Heart right ventricle (tissue), 16 donors: ENCODE measurements at places on chromosomes 2 and 18.

- H3K4me1 ChIP-seq, result peaks cover 4% of the 10 kb centered on the region
- no peak within 1 kb of the TSS for H3K27ac ChIP-seq
- DNase-seq, result peak; percentile 52
- no peaks in the 10 kb centered on the region for H3K36me3 ChIP-seq
- peak within 1 kb of the TSS; percentile 4 for H3K4me3 ChIP-seq
- no peaks in the 10 kb centered on the region for H3K27me3 ChIP-seq
Observed at GRCh38 chr18:63949068-63949737, at the start of gene HMSD. Gene HMSD (plus strand): TSS chr18:63949301. CDS start chr18:63953456, 4,155 bp downstream.

- H3K36me3 ChIP-seq, result no peaks in the 10 kb centered on the region
- H3K4me3 ChIP-seq, result no peak overlapping the region
- no peaks in the 10 kb centered on the region for H3K27me3 ChIP-seq
Observed at GRCh38 chr18:38369772-38370690, 804.4 kb upstream of the CELF4 start.

- DNase-seq, result no peak
- no peak overlapping the region for H3K4me3 ChIP-seq
- no peaks in the 10 kb centered on the region for H3K4me1 ChIP-seq
- no peaks in the 10 kb centered on the region for H3K27me3 ChIP-seq
- H3K27ac ChIP-seq, result no peak overlapping the region
- no peaks in the 10 kb centered on the region for H3K36me3 ChIP-seq
Observed at GRCh38 chr2:184049566-184049965, 548.8 kb upstream of the ZNF804A start.

GRCh38 chr18:1103537-1103936 is 198.9 kb downstream of the ADCYAP1 start:
- H3K27ac ChIP-seq, result no peak overlapping the region
- no peak for DNase-seq
- no peaks in the 10 kb centered on the region for H3K27me3 ChIP-seq
- H3K4me3 ChIP-seq, result no peak overlapping the region
- no peaks in the 10 kb centered on the region for H3K36me3 ChIP-seq

DNA sequence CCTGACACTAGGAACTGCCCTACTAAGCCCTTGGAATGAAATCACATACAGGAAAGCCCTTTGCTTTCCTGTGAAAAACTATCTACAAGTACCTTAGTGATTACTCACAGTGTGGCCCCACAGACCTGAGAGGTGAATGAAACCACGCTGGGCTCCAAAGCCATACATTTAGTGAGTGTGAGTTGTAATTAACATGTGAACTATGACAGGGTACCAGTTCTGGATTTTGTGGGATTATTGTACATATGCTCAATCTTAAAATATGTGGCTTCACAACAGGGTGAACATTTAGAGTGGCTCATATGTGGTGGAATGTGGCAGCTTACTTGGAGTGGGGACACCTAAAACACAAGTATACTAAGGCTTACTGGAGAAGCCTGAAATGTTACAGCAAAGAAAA is 12.3 kb downstream of the KCTD1 start:
- no peaks in the 10 kb centered on the region for H3K4me1 ChIP-seq
- H3K4me3 ChIP-seq, result no peak overlapping the region
- no peaks in the 10 kb centered on the region for H3K36me3 ChIP-seq
- no peaks in the 10 kb centered on the region for H3K27me3 ChIP-seq

DNA sequence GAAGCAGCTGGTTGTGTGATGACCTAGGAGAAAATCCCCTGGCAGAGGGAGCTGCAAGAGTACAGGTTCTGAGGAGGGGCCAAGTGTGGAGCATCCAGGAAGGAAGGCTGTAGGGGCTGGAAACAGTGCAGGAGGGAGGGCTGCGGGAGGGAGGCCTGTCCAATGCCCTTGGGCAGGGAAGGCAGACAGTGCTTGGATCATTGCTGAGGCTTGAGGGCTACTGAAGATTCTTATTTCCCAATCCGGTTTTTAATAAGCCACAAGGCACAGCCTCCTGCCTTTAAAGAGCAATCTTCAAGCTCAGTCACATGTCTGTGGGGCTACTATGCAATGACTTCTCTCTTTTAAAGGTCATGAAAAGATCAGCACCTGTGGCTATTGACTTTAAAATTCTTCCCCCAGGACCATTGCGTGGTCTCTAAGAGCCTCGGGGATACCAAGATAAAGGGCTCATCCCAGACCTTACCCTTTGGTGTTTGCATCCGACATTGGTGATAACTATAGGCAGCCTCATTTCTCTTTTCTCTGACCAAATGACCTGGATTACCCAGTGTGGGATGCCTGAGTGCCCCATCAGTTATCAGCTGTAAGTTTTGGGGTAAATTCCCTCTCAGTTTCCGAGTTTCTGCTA is 149.6 kb downstream of the DOCK10 start:
- H3K36me3 ChIP-seq, result no peaks in the 10 kb centered on the region
- DNase-seq, result no peak
- no peak overlapping the region for H3K4me3 ChIP-seq
- H3K27me3 ChIP-seq, result no peaks in the 10 kb centered on the region
- H3K4me1 ChIP-seq, result no peaks in the 10 kb centered on the region

GRCh38 chr2:197838579-197838978 is 34.2 kb downstream of the PLCL1 start:
- H3K4me3 ChIP-seq, result peak overlapping the region; percentile 22
- H3K27me3 ChIP-seq, result no peaks in the 10 kb centered on the region
- peak overlapping the region; percentile 48 for H3K27ac ChIP-seq
- DNase-seq, result no peak
- H3K4me1 ChIP-seq, result peaks cover 49% of the 10 kb centered on the region

DNA sequence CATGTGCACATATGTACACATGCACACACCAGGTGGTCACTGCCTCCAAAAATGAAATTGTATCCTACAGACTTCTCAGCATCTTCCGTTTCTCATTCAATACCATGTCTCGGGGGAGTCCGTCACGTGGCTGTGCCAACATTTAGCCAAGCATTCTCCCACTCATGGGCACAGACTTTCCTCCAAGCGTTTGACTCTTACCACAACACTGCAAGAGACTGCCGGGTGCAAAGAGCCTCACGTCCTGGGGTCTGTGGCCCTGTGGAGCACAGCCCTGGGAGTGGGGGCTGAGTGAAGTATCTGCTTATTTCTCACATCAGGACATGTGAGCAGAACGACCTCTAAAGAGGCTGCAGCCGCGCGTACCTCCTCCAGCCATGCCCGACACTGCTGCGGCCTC is 28.0 kb downstream of the HDAC4 start:
- H3K27ac ChIP-seq, result no peak overlapping the region
- no peak overlapping the region for H3K4me3 ChIP-seq
- no peaks in the 10 kb centered on the region for H3K4me1 ChIP-seq
- H3K27me3 ChIP-seq, result no peaks in the 10 kb centered on the region

DNA sequence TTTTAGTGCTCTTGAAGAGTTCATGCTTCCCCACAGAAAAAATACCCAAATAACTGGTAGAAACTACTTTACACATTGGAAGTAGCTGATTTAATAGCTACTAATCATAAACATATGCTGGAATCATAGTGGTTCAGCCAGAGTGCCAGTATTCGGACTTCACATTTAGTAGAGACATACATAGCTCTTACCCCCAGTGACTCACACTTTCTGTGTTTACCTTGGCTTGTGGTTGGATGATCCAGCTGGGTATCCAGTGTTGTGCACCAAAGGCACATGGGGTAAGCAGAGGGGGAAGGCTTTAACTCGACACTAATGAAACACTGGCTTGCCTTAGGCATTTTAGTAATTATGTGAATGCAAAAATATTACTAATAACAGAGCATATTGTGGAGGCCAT is 18.1 kb downstream of the ARHGAP28 start:
- no peak for DNase-seq
- no peaks in the 10 kb centered on the region for H3K27me3 ChIP-seq
- no peak overlapping the region for H3K4me3 ChIP-seq
